ENCODE measurements at places on chromosomes 6 and 20.

DNA sequence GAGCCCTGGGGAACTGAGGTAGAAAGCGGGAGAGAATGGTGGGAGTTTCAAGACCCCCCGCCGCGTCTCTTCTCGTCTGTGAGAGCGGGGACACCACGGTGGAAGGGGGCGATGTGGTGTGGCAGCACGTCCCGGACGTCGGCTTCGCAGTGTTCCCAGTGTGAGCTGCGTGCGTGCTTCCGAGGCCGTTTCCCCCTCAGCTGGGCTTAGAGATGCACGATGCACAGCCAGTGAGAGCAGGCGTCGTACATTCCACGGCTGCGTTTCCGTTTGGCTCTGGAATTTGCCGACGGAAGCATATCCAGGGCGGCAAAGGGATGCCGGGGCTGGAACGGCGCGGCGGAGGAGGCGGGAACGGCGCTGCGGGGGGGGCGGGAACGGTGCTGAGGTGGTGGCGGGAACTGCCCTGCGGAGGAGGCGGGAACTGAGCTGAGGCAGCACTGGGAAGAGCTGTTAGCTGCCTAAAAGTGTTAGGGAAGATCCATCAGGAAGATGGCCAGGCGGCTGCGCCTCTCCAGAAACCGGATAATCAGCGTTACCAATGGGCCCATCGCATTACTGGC lies 37.7 kb downstream of the KIF25 start:
- no peak for DNase-seq

DNA sequence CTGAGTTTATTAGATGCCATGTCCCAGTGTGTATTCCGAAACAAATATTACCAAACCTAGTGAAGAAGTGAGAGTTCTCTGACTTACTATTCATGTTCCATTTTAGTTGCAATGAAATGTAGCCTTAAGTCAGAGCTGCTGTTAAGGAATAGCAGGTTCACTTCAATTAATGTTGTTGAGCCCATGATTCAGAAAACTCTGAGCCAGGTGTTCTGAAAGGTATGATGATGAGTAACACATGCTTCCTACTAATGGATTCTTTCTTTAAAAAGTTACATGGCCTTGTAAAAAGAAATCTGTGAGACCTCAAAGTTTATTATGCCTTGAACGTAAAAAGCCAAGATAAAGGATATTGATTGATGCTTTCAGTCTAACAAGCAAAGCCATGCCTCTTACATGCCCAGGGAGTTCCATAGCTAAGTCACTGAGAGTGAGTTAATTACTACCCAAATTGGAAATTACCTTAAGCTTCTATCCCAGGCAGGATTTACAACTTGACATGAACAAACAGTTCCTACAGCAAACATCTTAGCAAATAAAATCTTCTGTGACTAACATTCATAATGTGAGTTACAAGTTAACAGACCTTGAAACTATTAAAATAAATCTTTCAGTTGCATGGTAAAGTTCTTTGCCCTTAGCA lies 122.9 kb downstream of the AKAP7 start:
- DNase-seq, result no peak

DNA sequence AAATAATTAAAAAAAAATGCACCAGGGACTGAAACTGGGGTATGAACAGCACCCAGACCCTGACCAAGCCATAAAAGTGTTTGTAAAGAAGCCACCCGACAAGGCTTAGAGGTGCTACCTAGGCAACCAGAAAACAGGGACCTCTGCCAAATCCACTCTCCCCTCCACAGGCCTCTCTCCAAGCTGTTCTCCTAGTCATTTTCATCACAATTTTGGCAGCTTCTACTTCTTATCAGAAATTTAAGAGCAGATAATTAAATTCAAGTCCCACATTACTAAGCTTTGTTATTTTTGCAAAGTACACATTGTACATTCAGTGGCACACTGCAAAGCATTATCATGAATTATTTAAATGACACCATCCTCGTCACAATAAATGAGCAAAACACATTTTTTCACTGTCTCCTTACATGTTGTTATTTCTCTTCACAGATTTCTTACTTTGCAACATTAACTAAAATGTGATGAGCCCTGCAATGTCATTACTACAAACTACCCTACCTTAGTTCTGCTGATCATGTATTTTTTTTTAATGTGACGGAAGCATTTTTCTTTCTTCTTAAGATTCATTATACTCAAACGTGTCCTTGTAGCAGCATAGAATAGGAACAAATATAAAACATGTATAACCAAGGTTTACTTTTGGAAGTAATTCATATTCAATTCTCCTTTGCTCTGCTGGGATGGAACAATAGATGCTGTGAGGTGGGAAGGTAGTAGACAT lies 38.1 kb downstream of the ECT2L start:
- no peak for DNase-seq

DNA sequence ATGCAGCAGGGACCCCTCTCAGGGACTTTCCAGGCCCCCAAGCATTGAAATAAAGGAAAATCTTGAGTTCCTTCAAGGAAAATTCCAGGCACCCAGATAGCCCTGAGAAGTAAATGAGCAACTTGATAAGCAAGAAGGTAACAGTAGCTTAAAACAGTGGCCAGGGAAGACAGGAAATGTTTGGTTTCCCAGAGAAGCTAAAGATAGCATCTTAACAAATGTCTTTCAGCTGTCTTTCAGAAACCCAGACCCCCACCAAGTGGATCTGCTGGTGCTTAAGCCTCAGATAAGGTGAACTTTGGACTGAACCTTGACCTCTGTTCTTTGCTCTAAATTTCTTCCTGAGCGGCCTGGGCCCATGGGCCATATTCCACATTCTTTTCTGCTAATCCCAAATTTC lies 117.8 kb upstream of the CST7 start:
- no peak for DNase-seq

DNA sequence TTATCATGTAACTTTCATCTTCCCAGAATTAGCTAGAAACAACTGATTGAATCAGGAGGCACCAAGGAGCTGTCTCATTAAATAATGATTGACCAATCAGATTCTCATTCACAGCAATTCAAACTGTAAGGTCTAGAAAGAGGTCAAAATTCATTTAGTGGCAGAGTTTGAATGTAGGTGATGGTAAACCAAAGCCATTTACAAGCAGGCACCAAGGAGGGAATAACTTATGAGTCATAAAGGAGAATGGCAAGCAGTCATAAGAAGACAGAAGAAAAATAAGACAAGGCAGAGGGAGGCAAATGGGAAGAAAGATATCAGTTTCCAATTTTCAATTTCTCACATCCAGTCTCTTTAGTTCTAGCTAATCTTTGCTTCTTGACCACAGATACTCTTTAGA lies 52.9 kb upstream of the DEFB112 start:
- no peak for DNase-seq

DNA sequence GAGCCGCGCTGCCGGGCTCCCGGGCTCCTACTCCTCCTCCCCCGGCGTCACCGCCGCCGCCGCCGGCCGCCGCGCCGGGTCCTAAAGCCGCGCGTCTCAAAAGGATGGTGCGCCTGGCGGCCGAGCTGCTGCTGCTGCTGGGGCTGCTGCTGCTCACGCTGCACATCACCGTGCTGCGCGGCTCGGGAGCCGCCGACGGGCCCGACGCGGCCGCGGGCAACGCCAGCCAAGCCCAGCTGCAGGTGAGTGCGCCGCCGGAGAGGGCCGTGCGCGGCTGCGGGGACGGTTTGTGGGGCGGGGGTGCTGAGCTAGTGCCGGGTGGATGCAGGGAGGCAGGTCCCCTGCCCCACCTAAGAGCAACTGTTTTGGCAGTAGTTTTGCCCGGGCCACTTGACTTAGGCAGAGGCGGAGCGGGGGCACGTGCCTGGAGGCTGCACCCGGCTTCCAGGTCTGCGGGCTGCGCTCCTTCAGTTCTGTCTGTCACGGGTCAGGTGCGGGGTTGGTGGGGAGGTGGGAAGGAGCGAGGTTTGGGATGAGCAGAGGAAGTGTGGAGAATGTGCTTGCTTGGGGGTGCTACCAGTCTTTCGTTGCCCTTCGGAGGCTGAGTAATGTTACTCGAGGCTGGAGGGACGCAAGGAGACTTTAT lies 722 bp downstream of the ISM1 start:
- no peak for DNase-seq

- no peak for DNase-seq
Observed at GRCh38 chr20:32743237-32744112, at the start of gene COMMD7. COMMD7 (minus strand) TSS chr20:32743467; CDS start chr20:32743391, 76 bp downstream.

- no peak for DNase-seq
Observed at GRCh38 chr20:43529457-43530153, 22.1 kb downstream of the L3MBTL1 start.
